Activated T-helper 1 cell treated with anti-CD3 and anti-CD28 coated beads, Interleukin-12 subunit alpha, Interleukin-12 subunit beta, Interleukin-2, Interleukin-4 antibody, amounts not matched to agents 30 ng/mL and 10 ng/mL and 1 ng/mL, durations not matched to agents 14 hours and 24 hours and 36 hours (primary cell): ENCODE measurements at places on chromosomes 12 and 14. TPM values are rescaled to one million over a fixed set of nuclear protein-coding genes. Genes with fewer than 3 reads are reported as not detected.

The CTDSP2 gene
- 96.5 and 99.6 TPM in 2 replicates for total RNA-seq

The DIO2 gene
- total RNA-seq: not detected in 2 replicates

GRCh38 chr14:89702073-89702875 lies 252.3 kb downstream of the EFCAB11 start:
- peaks cover 4% of the 10 kb centered on the region for H3K27me3 ChIP-seq
- H3K36me3 ChIP-seq: peaks cover 8% of the 10 kb centered on the region
- peaks cover 52% of the 10 kb centered on the region for H3K4me1 ChIP-seq
- H3K27ac ChIP-seq: peak overlapping the region; percentile 84
- DNase-seq: no peak

GRCh38 chr14:90831821-90832220 lies 15.6 kb upstream of the TTC7B start:
- no peak overlapping the region for H3K4me3 ChIP-seq
- H3K27ac ChIP-seq: no peak overlapping the region
- H3K4me1 ChIP-seq: peaks cover 42% of the 10 kb centered on the region

DNA sequence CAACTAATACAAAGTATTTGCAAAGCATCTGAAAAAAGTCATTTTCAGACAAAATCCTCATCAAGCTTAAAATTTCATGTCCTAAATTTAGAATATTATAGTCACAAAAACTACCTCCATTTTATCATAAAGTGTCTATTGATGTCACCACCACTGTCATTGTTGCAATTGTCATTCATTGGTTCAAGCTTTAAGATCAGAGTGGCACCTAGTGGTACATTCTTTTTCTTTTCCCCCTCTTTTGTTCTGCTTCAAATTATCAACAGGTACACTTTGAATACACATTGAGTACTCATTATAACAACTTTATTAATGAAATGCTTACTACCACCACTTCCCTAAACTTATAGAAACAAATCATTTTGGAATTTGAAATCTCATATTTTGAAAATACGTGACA lies 379.8 kb downstream of the SEC23A start:
- no peaks in the 10 kb centered on the region for H3K36me3 ChIP-seq
- H3K27ac ChIP-seq: no peak overlapping the region
- H3K4me1 ChIP-seq: no peaks in the 10 kb centered on the region
- no peaks in the 10 kb centered on the region for H3K27me3 ChIP-seq
- no peak for DNase-seq

- H3K27ac ChIP-seq: no peak overlapping the region
- no peak overlapping the region for H3K4me3 ChIP-seq
- DNase-seq: no peak
- H3K4me1 ChIP-seq: no peaks in the 10 kb centered on the region
Measured at GRCh38 chr14:68520637-68521556, 272.0 kb downstream of the ZFP36L1 start.

GRCh38 chr14:90658541-90658967 lies 157.7 kb downstream of the TTC7B start:
- H3K4me3 ChIP-seq: no peak overlapping the region
- H3K4me1 ChIP-seq: peaks cover 15% of the 10 kb centered on the region
- peaks cover 8% of the 10 kb centered on the region for H3K27me3 ChIP-seq

DNA sequence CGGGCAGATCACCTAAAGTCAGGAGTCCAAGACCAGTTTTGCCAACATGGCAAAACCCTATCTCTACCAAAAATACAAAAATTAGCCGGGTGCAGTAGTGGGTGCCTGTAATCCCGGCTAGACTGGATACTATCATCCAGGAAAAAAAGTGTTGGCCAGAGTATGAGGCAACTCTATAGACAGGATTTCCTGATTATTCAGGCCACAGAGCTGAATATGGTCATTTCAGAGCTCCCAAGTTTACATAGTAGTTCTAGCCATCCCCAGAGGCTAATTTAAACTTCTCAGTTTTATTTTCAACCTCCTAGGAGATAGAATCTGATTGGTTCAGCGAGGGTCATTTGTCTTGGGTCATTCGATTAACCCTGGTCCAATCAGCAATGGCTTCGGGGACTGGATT lies 7.3 kb downstream of the RPGRIP1 start:
- peaks cover 15% of the 10 kb centered on the region for H3K27me3 ChIP-seq
- no peak overlapping the region for H3K4me3 ChIP-seq
- no peaks in the 10 kb centered on the region for H3K36me3 ChIP-seq
- no peak overlapping the region for H3K27ac ChIP-seq
- H3K4me1 ChIP-seq: no peaks in the 10 kb centered on the region

DNA sequence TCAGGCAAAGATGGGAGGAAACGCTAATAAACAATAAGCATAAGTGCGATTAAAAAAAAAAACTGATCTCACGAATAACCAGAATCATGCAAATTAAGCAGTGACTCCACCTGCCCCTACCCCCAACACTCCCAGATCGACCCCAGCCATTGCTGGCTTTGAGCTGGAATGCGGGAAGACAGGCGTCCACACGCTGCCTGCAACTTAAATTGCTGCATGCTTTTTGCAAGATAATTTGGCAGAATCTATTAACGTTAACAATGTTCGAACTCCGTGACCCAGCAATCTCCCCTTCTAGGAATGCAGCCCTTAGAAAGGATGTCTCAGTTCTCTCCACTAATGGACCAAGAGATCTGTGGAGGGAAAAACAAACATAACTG lies 935 bp upstream of the CKB start:
- H3K4me1 ChIP-seq: peaks cover 19% of the 10 kb centered on the region
- DNase-seq: no peak
- no peak overlapping the region for H3K27ac ChIP-seq
- no peaks in the 10 kb centered on the region for H3K36me3 ChIP-seq

DNA sequence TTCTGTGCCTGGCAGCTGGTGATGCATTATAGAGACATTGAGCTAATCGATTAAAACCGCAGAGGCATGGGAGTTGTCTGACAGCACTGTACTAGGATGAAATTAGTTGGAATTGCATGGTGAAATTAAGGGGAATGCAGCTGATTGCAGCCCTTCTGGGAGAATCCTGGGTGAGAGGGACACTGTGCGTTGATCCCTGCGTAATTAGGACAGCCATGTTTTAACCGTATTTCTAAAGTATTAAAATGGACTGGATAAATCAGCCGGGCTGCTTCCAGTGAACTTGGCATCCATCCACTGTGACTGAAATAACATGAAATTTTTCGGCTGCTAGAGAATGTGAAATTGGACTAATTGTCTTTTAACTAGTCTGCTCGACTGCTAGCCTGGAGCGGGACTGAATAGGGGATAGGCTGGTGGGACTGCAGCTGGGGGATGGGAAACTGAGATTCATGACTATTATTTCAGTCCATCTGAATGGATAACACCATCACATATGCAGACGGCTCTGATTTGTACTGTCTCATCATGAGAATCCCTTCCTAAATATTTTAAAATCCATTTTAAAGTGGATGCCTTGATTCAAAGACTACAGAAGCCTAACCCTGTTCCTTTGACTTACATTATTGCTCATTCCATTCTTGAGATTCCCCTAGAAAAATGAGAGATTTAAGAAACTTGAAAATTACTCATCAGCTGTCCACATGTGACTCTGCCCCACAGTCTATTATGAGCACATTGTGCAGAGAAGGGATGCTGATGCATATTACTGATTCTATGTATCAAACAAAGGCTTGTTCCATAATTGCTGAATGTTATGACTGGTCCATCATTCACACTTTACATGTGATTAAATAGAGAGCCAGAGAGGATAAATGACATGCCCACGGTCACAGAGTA lies 343.9 kb downstream of the NPAS3 start:
- H3K4me3 ChIP-seq: no peak overlapping the region
- no peak for DNase-seq

DNA sequence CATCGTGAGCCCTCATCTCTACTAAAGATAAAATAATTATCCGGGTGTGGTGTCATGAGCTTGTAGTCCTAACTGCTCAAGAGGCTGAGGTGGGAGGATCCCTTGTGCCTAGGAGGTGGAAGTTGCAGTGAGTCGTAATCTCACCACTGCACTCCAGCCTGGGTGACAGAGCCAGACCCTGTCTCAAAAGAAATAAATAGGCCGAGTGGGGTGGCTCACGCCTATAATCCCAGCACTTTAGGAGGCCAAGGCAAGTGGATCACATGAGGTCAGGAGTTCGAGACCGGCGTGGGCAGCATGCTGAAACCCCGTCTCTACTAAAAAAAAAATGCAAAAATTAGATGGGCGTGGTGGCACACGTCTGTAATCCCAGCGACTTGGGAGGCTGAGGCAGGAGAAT lies 70.9 kb downstream of the RESF1 start:
- DNase-seq: no peak
- H3K4me1 ChIP-seq: peaks cover 20% of the 10 kb centered on the region
- H3K36me3 ChIP-seq: no peaks in the 10 kb centered on the region
- no peak overlapping the region for H3K27ac ChIP-seq
- H3K4me3 ChIP-seq: no peak overlapping the region

DNA sequence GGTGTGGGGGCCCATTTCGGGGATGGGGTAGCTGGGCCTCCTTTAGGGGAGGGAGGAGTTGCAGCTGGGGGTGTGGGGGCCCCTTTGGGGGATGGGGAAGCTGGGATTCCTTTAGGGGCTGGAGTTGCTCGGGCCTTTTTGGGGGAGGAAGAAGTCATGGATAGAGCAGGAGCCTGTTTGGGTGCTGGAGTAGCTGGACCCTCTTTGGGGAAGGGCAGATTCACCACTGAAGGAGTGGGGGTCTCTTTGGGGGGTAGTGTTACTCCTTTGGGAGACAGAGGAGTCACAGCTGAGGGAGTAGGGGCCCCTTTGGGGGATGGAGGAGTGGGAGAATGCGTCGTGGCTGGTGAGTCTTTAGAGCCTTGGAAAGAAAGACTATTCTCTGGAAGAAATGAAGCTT lies 6.5 kb downstream of the NACA start:
- no peaks in the 10 kb centered on the region for H3K27me3 ChIP-seq
- peaks cover 69% of the 10 kb centered on the region for H3K4me1 ChIP-seq
- no peak overlapping the region for H3K4me3 ChIP-seq
- H3K27ac ChIP-seq: peak overlapping the region; percentile 76

- no peak overlapping the region for H3K4me3 ChIP-seq
- H3K4me1 ChIP-seq: no peaks in the 10 kb centered on the region
- no peaks in the 10 kb centered on the region for H3K36me3 ChIP-seq
- no peak overlapping the region for H3K27ac ChIP-seq
- H3K27me3 ChIP-seq: peaks cover 7% of the 10 kb centered on the region
- no peak for DNase-seq
Measured at GRCh38 chr14:99950181-99950580, 115.0 kb upstream of the EVL start.

DNA sequence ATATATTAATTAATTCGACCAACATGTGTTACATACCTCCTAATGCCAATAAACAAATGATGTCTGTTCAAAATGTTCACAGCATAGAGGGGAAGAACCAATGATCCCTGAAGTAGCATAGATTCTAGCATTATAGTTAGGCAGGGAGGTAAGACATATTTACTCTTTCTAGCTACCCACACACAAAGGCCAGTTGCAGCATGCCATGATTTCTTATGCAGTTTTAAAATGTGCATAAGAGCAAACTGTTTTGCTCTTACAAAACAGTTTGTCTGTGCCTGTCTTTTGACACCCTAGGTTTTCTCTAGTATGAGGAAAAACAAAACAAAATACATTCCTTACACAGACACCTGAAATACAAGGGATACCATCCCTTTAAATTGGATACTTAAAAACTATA lies 61.9 kb downstream of the SLC16A7 start:
- H3K27ac ChIP-seq: no peak overlapping the region
- H3K27me3 ChIP-seq: no peaks in the 10 kb centered on the region
- H3K36me3 ChIP-seq: peaks cover 3% of the 10 kb centered on the region
- no peak for DNase-seq
